ENCODE measurements at places on chromosomes 7 and 10. TPM values are rescaled to one million over a fixed set of nuclear protein-coding genes. Genes with fewer than 3 reads are reported as not detected.

Gene ATOH7
- total RNA-seq, result not detected

Gene SPDYE1
- not detected for total RNA-seq

Gene CTTNBP2
- total RNA-seq, result 2.3 TPM

Gene ZFAND2A
- 32.0 TPM for total RNA-seq

Gene PKD2L1
- total RNA-seq, result not detected

Gene LLCFC1
- not detected for total RNA-seq

Gene MYO3A
- 0.12 TPM for total RNA-seq

GRCh38 chr7:94933256-94933990 is 26.0 kb downstream of the PPP1R9A start:
- no peak overlapping the region for H3K27ac ChIP-seq
- no peak for DNase-seq
- no peaks in the 10 kb centered on the region for H3K36me3 ChIP-seq
- no peaks in the 10 kb centered on the region for H3K4me1 ChIP-seq

DNA sequence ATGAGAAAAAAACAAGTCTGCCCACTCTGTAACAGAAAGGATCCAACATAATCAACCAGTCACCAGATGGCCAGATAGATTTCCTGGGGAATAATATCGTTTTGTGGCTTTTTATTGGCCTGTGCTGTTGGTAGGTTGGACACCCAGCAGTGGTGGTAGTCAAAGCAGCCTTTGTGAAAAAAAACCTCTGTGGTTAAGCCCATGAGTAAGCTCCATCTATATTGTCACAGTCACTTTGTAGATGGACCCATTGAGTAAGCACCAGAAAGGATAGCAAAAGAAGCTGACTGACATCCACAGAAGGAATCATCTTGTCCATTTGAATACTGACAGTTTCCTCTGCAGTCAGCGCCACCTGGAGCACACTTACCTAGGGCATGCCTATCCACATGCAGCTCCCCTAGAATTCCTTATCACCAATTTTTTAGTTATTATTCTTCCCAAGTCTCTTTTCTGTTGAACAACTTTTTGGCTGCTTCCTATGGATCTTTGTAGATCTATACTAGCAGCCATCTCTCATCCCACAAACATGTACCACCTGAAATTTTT is 96.9 kb downstream of the IQUB start:
- H3K27ac ChIP-seq, result no peak overlapping the region
- H3K36me3 ChIP-seq, result no peaks in the 10 kb centered on the region

DNA sequence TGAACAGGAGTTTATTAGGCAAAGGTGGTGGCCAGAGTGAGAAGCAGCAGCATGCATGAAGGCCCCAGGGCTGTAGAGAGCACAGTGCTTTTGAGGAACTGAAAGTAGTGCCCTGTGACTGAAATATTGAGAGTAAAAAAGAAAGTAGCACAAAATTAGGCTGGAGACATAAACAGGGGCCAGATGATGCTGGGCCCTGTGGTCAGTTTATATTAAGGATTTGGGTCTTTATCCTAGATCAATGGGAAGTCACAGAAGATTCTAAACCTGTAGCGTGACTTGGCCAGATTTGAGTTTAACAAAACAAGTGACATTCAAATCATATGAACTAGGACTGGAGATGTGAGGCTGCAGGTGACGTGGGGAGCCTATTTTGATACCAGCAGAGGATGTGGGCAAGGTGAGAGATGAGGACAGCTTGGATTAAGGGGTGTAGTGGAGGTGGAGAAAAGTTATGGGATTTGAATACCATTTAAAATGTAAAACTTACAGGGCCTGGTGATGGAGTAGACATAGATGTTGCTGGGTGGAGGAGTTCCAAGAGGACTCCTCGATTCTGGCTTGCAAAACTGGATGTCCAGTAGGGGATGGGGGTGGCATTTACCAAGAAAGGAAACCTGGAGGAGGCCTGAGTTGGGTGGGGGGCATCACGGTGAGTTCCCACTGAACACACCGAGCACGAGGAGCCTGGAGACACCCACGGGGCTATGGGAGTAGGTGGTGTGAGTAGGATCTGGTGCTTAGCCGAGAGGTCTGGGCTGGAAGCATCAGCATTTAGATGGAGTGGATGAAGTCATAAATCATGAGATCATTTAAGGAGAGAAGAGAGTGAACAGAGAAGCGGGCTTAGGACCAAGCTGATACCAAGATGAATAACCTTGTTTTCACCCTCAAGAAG is 52.8 kb downstream of the HHEX start:
- no peak for DNase-seq
- no peaks in the 10 kb centered on the region for H3K36me3 ChIP-seq
- H3K4me1 ChIP-seq, result no peaks in the 10 kb centered on the region

DNA sequence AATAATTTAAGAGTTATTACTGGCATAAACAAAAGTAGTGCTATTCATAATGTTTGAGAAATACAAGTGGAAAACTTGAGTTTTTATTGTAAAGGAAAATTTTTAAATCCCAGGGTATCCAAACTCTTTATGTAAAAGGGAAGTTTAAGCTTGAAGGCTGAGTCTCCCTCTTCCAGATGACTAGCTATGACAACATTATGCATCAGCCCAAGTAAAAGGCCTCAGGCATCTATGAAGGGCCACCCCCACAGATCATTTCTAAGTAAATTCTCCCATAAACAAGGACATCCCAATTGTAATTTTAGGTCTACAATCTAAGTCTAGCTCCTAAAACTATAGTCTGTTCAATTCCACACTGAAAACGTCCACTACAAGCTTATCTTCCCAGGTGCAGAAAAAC is 166.2 kb upstream of the STEAP1 start:
- H3K4me1 ChIP-seq, result no peaks in the 10 kb centered on the region
- H3K27ac ChIP-seq, result no peak overlapping the region
- H3K4me3 ChIP-seq, result no peak overlapping the region
- H3K36me3 ChIP-seq, result no peaks in the 10 kb centered on the region

- no peak for DNase-seq
- H3K36me3 ChIP-seq, result no peaks in the 10 kb centered on the region
- no peak overlapping the region for H3K4me3 ChIP-seq
- H3K4me1 ChIP-seq, result no peaks in the 10 kb centered on the region
Observed at GRCh38 chr7:111356941-111357340, 205.4 kb downstream of the IMMP2L start.

- no peaks in the 10 kb centered on the region for H3K4me1 ChIP-seq
- no peaks in the 10 kb centered on the region for H3K27me3 ChIP-seq
- H3K27ac ChIP-seq, result no peak overlapping the region
- no peaks in the 10 kb centered on the region for H3K36me3 ChIP-seq
Observed at GRCh38 chr7:99449326-99449725, 10.6 kb downstream of the CPSF4 start.

DNA sequence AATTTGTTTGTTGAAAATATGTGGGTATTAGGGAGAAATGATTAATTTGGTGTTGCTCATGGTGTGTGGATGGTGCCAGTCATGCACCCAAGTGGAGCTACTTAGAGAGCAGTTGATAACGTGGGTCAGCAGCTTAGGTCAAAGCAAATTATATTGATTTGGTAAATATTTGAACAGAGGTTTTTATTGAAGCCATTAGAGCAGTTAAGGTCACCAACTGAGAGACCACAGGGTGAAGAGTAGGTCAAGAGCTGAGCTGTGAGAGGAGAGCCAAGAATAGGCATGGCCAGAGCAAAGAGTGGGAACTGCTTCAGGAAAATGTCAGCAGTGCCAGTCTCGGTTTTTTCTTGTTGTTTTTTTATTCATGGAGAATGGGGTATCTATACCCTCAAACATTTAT is 97.9 kb downstream of the TMEM168 start:
- no peak for DNase-seq
- H3K27me3 ChIP-seq, result peaks cover 6% of the 10 kb centered on the region
- no peak overlapping the region for H3K4me3 ChIP-seq
- no peaks in the 10 kb centered on the region for H3K4me1 ChIP-seq

DNA sequence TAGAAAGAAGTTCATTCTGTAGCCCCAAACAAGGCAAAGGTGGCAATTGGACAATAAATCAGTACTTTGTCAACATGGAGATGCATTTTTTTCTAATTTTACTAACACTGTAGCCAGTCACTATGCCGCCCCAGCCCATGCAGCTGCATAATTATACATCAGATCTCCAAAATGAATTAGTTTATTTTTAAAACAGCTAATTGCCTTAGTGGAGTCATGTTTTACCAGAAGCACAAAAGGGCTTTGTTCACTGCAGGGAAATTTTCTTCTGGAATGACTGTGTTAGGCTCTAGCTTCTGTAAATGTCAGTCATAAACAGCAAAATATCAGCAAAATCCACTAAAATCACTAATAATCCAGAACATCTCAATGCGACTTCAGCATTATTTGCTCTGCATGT is 20.1 kb upstream of the HDAC9 start:
- no peaks in the 10 kb centered on the region for H3K4me1 ChIP-seq
- no peaks in the 10 kb centered on the region for H3K27me3 ChIP-seq
- H3K36me3 ChIP-seq, result no peaks in the 10 kb centered on the region
- no peak overlapping the region for H3K27ac ChIP-seq
- H3K4me3 ChIP-seq, result no peak overlapping the region

DNA sequence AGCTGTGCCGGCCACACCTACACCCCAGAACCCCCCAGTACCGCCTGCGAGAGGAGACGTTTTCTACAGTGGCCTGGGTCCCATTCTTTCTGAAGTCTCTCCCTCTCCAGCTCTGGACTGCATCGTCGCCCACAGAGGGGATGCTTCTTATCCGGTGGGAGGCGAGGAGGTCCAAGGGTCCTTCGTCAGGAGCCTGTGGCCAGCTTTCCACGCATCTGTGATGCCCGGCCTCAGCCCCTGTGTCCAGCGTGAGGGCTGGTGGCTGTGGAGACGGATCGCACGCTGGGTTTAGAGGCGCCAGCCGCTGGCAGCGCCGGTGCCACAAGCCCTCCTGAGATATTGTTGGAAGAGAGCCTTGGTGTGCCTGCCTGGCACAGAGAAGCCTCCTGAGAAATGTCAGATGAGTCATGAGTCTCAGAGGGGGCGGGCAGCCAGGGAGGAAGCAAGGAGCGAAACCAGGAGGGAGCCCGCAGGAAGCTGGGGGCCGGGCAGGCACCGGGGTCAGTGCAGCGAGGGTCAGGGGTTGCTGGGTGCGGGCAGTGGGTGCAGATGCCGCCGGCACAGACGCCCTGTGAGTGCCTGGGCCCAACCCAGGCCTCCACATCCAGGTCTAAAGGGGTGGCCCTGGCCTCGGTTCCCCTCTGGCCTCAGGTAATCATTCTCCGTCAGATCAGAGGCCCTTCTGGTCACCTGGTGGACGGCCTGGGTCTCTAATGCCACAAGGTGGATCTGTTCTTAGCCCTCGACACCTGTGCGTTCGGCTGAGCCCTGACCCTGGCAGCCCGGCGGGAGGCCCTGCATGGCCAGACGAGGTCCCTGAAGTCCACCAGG is 86.0 kb upstream of the DIP2C start:
- DNase-seq, result no peak
- H3K27me3 ChIP-seq, result no peaks in the 10 kb centered on the region
- no peaks in the 10 kb centered on the region for H3K36me3 ChIP-seq
- no peaks in the 10 kb centered on the region for H3K4me1 ChIP-seq

GRCh38 chr7:128006550-128007302 is 24.5 kb downstream of the LRRC4 start:
- no peaks in the 10 kb centered on the region for H3K36me3 ChIP-seq
- no peaks in the 10 kb centered on the region for H3K27me3 ChIP-seq
- no peak for DNase-seq
- H3K4me1 ChIP-seq, result no peaks in the 10 kb centered on the region
- no peak overlapping the region for H3K4me3 ChIP-seq

GRCh38 chr7:94374231-94374630 is 20.5 kb upstream of the COL1A2 start:
- H3K36me3 ChIP-seq, result no peaks in the 10 kb centered on the region
- peak overlapping the region; percentile 32 for H3K27ac ChIP-seq
- H3K4me3 ChIP-seq, result no peak overlapping the region
- H3K27me3 ChIP-seq, result no peaks in the 10 kb centered on the region
